ENCODE measurements at places on chromosomes 6 and 20. TPM values are rescaled to one million over a fixed set of nuclear protein-coding genes. Genes with fewer than 3 reads are reported as not detected.

The SSTR4 gene
- total RNA-seq = not detected

- no peak for DNase-seq
Measured at GRCh38 chr20:41540918-41541317, 77.3 kb downstream of the CHD6 start.

The FRS3 gene
- total RNA-seq = 4.8 TPM

DNA sequence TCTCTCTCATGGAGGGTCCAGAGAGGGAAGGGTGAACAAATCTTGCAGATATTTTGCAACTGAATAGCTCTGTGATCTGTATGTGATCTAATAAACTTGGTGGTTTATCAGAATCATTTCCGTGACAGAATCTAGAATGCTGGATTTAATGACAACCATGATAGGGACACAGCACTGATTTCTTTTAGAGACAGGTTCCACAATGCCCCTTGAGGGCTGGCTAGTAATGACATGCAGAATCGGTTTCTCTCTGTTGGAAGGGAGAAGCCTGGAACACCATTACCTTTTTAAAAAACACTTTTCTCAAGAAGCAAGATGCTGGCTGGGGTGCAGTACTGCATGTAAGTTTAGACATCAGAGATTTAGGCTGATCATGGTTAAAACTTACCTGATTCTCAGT is 313.4 kb downstream of the CDH26 start:
- DNase-seq = no peak
